Memory B cell (primary cell): ENCODE measurements at places on chromosomes 7 and 10.

GRCh38 chr7:95471071-95471470 is 14.7 kb upstream of the ASB4 start:
- no peak overlapping the region for H3K4me3 ChIP-seq
- DNase-seq: no peak
- H3K27ac ChIP-seq: no peak overlapping the region
- H3K4me1 ChIP-seq: peaks cover 9% of the 10 kb centered on the region
- H3K27me3 ChIP-seq: peaks cover 1% of the 10 kb centered on the region
- no peaks in the 10 kb centered on the region for H3K36me3 ChIP-seq

- H3K27me3 ChIP-seq: no peaks in the 10 kb centered on the region
- no peak overlapping the region for H3K4me3 ChIP-seq
- no peak for DNase-seq
- no peaks in the 10 kb centered on the region for H3K4me1 ChIP-seq
Measured at GRCh38 chr10:34392641-34393170, 422.4 kb downstream of the PARD3 start.

- peaks cover 3% of the 10 kb centered on the region for H3K27me3 ChIP-seq
- no peak overlapping the region for H3K4me3 ChIP-seq
- no peaks in the 10 kb centered on the region for H3K36me3 ChIP-seq
- DNase-seq: no peak
- no peak overlapping the region for H3K27ac ChIP-seq
- H3K4me1 ChIP-seq: no peaks in the 10 kb centered on the region
Measured at GRCh38 chr10:130341356-130341755, 205.2 kb downstream of the GLRX3 start.

DNA sequence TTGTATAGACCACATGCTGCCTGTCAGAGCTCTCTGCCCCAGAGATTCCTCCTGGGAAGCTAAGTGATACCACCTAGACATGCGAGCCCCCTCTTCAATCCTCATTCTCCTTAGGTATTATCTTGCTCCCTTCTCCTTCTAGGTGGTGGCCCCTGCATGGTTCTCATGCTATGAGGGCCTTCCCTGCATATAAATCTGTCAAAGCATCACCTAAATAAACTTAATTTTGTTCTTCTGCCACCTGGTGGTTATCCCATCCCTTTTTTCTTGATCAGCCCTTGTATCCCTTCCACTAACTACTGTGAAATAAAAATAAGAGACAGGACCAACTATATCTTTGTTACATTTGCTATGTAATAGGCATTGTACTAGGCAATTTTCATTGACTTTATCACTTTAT is 242.1 kb downstream of the CDC14C start:
- no peaks in the 10 kb centered on the region for H3K4me1 ChIP-seq
- no peaks in the 10 kb centered on the region for H3K36me3 ChIP-seq
- DNase-seq: no peak
- H3K4me3 ChIP-seq: no peak overlapping the region
- no peak overlapping the region for H3K27ac ChIP-seq
